ENCODE measurements at places on chromosomes 11 and 22.

- no peak for DNase-seq
Observed at GRCh38 chr22:40449676-40450035, 79.3 kb downstream of the SGSM3 start.

DNA sequence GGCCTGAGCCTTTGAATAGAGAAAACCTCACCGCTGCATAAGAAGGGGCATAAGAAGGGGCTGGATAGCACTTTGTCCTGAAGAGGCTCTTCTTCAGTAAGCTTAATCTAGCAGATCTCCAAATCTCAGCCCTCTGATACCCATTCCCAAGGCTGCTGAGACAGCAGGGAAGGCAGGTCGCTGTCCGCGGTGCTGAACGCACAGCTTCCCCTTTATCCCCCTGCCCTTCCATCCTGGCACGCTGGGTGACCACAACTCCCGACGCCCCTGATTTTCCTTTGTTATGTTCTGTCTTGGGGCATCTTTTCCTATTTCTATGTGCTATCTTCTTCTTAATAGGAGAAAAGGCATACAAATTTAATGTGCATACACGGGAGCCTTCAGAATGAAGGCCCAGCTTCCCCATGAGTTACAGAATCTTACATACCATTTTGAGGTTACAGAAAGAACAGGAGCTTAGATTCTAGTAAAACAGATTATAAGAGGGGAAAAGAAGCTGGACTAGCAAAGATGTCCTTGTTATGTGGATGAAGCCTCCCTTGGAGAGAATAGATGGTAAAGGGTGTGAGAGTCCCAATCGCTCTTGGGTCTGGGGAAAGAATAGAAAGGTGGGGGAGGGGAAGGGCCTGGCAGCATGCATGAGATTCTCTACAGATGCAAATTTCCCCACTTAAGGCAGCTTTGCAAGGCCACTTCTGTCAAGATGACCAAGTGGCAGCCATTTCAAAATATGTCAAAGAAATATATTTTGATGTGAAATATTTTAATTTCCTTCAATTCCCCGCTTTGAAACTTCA lies 5.7 kb upstream of the SULT4A1 start:
- DNase-seq, result no peak

GRCh38 chr11:66327171-66328030 lies 8.8 kb downstream of the RIN1 start:
- no peak for DNase-seq

DNA sequence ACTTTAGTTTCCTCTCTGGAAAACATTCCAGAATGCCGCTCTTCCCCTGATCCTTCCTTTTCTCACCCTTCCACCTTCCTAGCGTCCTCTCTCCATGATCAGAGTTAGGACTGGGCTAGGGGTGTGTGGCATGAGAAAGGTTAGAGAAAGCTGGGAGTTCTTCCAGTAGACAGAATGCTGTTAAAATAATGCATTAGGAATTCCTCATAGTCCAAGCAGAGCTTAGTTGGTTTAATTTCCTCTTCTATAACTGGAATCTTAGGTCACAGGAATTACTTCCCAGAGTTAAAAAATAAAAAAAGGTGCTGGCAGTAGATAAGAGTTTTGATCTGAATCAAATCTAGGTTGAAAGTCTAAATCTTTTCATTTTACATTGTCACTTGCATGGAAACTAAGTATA lies 37.2 kb upstream of the ADORA2A start:
- no peak for DNase-seq

DNA sequence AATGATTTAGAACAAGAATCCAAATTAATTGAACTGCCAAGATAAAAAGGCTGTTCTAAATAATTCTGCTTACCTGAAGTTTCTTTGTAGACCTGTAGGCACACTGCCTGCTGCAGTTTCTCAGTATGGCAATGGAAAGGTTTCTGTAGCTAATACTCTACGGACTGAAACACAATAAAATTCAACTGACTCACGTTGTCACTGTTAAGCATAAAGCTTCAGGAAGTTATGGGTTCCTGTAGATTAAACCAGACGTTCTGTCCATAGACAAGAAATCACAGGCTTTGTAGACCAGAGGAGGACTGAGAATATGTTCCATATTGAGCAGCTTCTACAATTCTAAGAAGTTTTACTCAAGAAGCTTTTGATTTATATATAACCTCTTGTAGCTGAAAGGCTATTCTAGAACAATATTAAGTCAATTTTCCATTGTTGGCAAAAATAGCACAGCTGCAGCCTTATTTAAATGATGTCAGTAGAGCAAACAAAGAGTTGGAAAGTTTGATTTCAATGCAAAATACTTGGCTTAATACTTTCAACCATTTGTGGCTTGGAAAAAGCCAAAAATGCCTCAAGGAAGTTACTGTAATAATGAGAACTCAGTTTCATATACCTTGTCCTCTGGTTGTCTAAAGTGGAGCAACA lies at the start of gene GLYATL2:
Gene GLYATL2, minus strand, starts transcription at position 344 of the 645 bp plus-strand sequence. CDS start 5,092 bp downstream, outside the sequence.
- no peak for DNase-seq

DNA sequence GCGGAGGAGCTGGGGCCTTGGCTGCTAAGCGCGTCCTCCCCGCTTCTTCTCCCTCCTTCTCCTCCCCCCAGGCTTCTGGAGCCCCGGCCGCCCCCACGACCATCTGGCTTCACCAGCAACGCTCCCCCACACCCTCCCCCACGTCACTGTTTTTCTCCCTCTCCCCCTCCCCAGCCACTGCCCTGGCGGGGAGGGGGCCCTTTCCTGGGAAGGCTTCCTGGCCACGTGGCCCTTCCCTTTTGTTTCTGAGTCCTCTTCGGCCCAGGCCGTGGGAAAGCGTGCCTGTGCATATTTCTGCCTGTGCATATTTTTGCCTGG lies 27.7 kb downstream of the RTN4R start:
- no peak for DNase-seq

DNA sequence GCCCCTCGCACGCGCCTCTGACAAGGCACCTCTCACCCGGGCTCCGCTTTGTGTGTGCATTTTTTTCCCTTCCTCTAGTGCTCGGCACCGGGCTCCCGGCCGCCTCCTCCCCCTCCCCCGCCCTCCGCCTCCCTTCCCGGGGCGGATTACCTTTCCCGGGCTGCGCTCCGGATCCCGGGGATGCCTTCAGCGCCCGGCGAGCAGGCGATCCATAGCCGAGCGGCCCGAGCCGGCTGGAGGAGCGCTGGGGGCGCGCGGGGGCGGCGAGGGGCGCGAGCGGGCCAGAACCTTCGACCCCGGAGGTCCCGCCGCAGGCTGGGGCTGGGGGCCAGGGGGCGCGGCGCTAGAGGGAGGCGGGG lies 282 bp downstream of the MPPED2 start:
- no peak for DNase-seq

GRCh38 chr22:43390166-43390565 lies 21.6 kb upstream of the MPPED1 start:
- no peak for DNase-seq

DNA sequence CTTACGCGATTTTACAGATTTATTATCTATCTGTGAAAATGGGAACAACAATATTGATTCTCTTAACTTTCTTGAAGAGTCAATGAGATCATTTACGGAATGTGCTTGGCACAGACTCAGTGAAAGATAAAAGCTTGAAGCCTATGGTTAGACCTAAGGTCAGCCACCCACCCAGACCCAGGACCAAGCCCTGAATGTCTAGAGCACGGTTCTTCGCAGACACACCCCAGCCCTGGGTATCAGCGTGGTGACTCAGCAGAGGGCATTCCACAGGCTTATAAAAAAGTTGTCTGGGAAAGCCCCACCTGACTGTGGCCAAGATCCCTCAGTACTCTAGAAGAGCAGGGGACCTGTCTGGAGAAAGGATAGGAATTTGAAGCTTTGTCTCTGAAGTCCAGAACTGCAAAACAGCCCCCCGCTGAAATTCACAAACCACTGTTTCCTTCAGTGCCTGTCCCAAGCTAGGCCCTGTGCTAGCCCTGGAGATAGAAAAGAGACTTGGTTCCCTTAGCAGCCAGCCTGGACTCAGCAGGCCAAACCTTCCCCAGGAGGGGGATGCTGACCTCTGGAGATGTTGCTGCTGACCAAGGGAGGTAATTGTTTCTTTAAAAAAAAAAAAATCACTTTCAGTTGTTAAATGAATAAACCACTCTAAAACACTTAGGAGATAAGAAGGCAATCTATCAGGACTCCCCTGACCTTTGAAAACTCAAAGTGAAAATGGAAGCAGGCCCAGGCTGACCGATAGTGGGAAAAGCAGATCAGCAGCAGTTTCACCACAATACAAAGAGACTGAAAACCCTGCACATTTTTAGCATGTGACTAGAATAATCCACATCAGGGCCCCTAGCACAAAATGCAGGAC lies 114.0 kb downstream of the ABTB2 start:
- DNase-seq, result no peak

- no peak for DNase-seq
Observed at GRCh38 chr22:22878801-22879674, 8.6 kb upstream of the IGLL5 start.

GRCh38 chr11:87275176-87275575 lies 237.4 kb downstream of the TMEM135 start:
- DNase-seq, result no peak

GRCh38 chr22:38513063-38513462 lies 7.0 kb upstream of the DDX17 start:
- DNase-seq, result peak; percentile 17

- no peak for DNase-seq
Observed at GRCh38 chr11:125332821-125333220, 163.2 kb downstream of the FEZ1 start.
